ENCODE measurements at places on chromosomes 7 and 10.

DNA sequence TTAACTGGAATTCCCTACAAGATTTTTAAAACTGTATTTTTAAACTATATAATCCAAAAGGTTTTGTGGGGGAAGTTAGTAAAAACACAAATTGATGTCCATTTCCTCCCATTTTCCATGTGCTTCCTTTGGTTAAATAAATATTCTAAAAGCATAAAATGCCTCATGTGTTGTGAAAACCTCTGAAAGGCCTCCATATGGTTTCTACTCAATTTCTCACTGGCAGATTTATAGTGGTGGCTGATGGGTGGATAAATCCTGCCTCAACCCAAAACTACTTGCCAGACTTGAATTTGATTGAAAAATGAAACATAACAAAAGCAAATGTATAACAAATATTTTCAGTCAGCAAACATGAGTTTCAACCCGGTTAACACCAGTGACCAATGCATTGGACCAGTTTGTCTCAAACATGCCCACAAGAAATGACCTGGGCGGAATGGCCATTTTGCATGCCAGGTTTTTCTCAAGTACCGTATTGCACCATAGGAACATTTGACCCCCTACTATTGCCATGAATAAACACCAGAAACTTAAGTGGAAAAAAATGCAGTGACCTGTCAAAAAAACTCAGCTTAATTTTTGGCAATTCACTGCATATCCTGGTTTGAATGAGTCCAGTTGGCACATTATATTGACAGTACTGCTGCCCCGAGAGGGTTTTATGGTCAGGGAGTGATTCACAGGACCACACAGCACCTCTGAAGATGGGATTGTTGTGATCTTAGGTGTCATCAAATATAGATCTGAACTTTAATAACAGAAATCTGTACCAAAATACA is 454.6 kb upstream of the ANKRD30A start:
- no peak for DNase-seq

- no peak for DNase-seq
Observed at GRCh38 chr10:131061216-131061615, 250.3 kb downstream of the TCERG1L start.

- DNase-seq, result no peak
Observed at GRCh38 chr7:40885503-40885902, 750.7 kb downstream of the SUGCT start.

GRCh38 chr10:11403116-11403515 is 208.3 kb downstream of the USP6NL start:
- DNase-seq, result peak; percentile 35

DNA sequence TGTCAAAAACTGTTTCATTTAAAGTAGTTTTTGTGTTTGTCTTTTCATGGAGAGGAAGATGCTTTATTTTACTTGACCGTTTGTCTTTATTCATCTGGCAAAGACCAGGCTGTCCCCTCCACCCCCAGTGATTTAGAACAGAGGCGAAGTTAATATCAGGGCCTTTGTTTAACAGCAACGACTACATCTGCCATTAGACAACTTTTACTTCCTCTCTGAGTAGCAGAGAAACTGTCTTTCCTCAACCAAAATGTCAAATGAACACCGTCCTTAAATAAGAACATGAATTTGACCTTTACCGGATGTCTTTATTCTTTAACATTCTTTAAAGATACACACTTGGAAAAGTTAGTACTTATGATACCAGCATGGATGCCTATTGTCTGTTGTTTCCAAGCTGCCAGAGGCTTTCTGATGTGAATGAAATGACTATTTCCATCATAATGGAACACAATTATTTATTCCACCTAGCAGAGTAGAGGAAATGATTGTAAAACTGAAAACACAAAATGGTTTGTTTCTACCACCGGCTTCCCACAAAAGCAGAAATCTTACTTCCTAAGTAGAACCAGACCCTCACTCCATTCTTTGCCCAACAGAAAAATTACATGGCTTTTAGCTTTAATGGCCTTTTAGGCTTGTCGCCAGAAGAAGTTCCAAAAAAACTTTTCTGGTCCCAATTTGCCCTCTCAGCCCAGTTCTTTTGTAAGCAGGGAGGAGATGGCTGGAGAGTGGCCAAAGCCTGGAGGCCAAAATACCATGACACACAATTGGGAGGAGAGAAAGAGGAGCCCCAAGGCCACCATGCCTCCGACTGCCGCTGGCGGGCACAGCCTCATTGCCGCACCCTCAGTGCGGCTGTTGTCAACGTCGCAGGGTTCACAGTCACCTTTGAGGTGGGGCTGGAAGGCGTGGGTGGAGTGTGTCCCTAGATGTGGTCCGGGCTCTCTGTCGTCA is 168.5 kb downstream of the TEX36 start:
- DNase-seq, result no peak

GRCh38 chr7:127021019-127021738 is 231.6 kb downstream of the GRM8 start:
- no peak for DNase-seq

GRCh38 chr7:116041615-116042014 is 11.1 kb upstream of the TFEC start:
- no peak for DNase-seq

DNA sequence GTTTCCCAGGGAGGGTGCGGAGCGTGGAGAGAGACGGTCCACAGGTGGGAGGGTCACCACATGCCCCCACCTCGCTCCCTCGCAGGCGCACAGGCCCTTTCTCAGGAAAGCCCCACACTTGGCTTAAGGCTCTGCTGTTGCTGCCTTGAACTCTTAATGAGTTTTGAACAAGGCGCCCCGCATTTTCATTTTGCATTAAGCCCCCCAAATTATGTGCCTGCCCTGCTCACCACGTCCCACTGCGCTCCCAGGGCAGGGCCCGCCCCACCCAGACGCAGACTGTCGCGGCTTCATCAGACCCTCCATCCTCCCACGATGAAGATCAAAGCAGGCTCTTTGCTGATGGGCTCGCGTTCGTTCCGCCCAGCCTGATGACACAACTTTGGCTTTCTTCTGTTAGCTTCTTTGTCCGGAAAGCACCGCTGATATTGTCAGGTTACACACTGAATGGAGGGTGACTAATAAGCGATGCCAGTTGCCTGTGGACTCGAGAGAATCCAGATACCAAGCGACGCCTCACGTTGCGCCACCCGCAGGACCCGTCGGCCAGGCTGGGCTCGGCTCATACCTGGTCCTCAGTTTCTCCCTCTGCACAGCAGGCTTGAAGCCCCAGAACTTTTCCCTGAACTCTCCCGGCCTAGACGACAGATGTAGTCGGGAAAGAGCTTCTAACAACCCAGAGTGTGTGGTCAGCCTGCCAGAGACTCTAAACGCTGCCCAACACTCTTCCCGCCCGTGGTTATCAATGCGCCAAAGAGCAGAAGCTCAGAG is 9.5 kb downstream of the CALML3 start:
- no peak for DNase-seq

- no peak for DNase-seq
Observed at GRCh38 chr7:20713792-20714191, 72.9 kb downstream of the SP8 start.

DNA sequence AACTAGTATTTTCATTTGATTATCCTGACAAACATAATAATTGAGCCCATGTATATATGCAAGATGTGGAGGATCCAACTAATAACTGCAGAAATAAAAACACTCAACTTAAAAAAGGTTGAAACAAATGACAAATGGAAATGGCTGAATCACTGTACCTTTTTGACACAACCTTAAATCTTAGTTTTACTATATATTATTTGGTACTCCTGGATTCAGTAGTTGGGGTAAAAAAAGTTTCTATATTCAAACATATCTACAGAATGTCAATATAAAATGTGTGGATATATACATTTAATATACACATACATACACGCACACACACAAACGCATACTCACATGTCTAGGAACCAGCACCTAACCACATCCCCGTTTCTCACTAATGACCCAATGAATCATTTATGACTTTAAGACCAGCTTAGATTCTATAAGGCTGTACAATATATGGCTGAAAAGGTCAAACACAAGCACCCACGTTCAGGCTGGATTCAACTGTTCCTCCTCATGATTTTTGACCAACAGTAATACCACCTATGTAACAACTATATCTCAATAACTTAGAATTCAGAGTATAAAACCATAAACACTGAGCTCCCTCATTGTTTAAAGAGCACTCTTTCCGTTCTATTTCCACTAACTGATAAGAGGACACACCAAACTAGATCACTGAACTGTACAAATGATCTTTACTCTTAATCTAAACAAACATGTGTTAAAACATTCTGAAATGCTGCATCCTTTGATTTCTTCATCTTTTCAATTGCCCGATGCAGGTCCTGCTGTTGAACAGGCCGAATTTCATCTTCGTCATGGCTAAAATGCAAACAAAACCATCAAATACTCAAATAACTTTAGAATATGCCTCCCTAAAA is 63.8 kb downstream of the ATAD1 start:
- no peak for DNase-seq

- DNase-seq, result no peak
Observed at GRCh38 chr7:52473756-52474155, 561.7 kb upstream of the POM121L12 start.

DNA sequence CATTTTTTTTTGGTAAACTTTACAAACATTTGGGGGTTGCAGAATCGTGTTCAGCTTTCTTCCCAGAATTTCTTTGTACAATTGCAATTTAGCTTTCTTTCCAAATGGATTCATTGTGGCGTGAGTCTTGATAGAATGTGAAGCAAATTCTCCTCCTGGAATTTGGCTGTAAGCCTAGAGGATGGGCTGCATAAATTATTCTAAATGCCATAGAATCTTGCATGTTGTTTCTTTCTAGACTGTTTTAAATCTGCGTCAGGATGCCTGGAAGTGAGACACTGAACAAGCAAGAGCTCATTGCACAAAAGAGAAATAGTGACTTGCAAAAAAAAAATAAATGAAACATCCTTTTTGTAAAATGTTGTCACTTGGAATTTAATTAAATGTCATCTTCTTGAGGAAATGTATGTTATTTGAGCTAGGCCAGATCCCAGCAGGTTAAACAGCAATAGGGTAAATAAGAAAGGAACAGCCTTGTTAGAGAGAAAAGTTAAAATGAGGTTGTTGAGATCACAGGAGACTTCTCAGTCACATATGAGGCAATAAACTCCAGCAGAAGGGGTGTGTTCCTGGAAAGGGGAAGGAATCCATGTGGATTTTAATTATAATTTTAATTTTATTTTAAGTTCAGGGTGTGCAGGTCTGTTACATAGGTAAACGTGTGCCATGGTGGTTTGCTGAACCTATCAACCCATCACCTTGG is 483.0 kb downstream of the PLXDC2 start:
- DNase-seq, result no peak

GRCh38 chr10:44908066-44908749 is 2.9 kb upstream of the TMEM72 start:
- DNase-seq, result no peak

GRCh38 chr7:33645104-33645503 is 260.2 kb upstream of the BMPER start:
- no peak for DNase-seq

DNA sequence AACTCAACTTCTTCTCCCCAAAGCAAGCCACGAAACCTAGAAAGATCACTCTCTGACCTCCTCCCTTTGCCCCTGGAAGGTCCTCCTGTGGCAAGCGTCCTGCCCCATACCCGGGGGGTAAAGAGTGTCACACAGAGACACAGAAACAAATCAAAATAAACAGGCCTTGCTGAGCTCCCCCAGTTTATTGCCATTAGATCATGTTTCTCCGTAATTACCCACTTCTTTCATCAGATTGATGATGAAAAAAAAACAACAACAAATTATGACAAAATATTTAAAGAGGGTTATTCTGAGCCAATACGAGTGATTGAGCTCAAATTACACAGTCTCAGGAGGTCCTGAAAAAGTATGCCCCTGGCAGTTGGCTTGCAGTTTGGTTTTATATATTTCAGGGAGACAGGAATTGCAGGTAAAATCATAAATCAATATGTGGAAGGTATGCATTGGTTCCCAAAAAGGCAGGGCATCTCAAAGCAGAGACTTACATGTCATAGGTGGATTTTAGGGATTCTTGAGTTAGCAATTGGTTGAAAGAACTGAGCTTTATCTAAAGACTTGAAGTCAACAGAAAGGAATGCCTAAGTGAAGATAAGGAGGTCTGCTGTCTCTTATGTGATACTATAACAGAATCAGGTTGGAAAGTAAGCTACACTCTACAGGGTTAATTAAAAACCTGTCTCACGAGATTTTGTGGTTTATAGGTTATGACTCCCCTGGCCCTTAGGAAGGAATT is 86.2 kb downstream of the APBB1IP start:
- DNase-seq, result no peak

DNA sequence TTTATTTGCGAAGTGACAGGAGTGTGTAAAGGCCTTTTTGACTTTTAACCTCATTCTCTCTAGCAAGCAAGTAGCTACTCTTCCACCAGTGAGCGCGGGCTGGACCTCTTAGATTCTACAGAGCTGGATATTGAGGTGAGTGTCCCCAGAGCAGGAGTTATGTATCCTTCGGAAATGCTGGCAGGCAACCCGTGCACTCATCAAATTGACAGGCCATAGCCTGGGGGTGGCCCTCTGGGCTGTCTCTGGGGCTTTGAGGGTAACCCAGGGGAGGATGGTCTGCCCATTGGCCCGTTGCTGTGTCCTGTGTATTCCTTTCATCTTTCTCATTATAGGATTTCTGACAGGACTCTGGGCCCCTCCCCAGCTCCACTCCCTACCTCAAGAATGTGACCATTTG is 6.1 kb upstream of the PVRIG start:
- DNase-seq, result no peak

- no peak for DNase-seq
Observed at GRCh38 chr10:121024905-121025584, 173.9 kb downstream of the WDR11 start.

- no peak for DNase-seq
Observed at GRCh38 chr7:150410680-150411346, 31.7 kb downstream of the ZNF775 start.

DNA sequence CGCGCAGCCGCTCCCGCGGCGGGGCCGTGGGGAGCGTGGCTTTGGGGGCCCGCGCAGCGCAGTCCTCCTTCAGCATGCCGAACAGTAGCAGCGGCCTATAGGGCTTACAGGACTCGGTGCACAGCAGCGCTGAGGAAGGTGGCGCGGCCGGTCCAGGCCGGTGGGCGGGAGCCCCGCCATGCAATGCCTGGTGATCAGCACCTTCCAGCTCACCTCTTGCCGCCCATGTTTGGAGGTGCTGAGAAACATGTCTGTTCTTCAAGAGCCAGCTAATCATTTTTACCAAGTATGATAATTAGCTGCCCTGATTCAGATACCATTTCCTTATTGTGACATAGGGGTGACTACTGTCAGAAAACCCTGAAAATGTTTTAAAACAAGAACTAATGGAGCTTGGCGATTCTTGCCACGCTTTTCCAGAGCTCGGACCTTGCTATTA is 33.5 kb upstream of the SFTPD start:
- DNase-seq, result no peak

DNA sequence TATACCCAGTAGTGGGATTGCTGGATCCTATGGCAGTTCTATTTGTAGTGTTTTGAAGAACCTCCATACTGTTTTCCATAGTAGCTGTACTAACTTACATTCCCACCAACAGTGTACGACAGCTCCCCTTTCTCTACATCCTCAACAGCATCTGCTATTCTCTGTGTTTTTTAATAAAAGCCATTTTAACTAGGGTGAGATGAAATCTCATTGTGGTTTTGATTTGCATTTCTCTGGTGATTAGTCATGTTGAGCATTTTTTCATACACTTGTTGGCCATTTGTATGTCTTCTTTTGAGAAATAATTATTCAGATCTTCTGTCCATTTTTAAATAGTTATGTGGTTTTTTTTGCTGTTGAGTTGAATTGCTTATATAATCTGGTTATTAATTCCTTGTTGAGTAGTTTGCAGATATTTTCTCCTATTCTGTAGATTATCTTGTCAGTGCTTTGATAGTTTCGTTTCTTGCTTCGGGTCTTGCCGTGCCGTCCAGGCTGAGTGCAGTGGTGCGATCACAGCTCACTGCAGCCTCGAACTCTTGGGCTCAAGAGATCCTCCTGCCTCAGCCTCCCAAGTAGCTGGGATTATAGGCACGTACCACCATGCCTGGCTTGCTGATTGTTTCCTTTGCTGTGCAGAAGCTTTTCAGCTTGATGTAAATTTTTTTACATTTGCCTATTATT is 12.0 kb downstream of the MTG1 start:
- no peak for DNase-seq

Measured in stimulated activated CD8-positive, alpha-beta memory T cell treated with anti-CD3 and anti-CD28 coated beads, Interleukin-4, amount 100 ng/mL, for 1 hour (primary cell).